Skeletal muscle tissue (tissue), 5 donors: ENCODE measurements at places on chromosomes 1 and 21. TPM values are rescaled to one million over a fixed set of nuclear protein-coding genes. Genes with fewer than 3 reads are reported as not detected.

The SUSD4 gene
- total RNA-seq: 4.7 TPM

The BCAR3 gene
- total RNA-seq: 14.6 TPM

The FAM72D gene
- total RNA-seq: 0.52 TPM

The SRP9 gene
- total RNA-seq: 139 TPM

The RAB42 gene
- 5.7 TPM for total RNA-seq

The CATSPER4 gene
- not detected for total RNA-seq

The OR2M3 gene
- total RNA-seq: not detected

The TMED5 gene
- 16.7 TPM for total RNA-seq

The LAPTM5 gene
- total RNA-seq: 7.3 TPM

The OLIG2 gene
- total RNA-seq: not detected

The NR1I3 gene
- not detected for total RNA-seq

The ST6GALNAC5 gene
- total RNA-seq: 2.1 TPM

The TNFRSF25 gene
- 3.7 TPM for total RNA-seq

The GBP5 gene
- total RNA-seq: 0.52 TPM

The MAP3K21 gene
- total RNA-seq: 0.52 TPM

The AJAP1 gene
- total RNA-seq: 0.52 TPM

The CFAP107 gene
- total RNA-seq: under 0.01 TPM

The ACTL8 gene
- not detected for total RNA-seq

The GPR3 gene
- total RNA-seq: under 0.01 TPM

The CAMK2N1 gene
- 0.52 TPM for total RNA-seq

The ARPC5 gene
- 26.1 TPM for total RNA-seq

The WNT9A gene
- total RNA-seq: 2.1 TPM

The OLFML2B gene
- total RNA-seq: 29.7 TPM

The PLA2G2E gene
- not detected for total RNA-seq
